ENCODE measurements at places on chromosomes 6 and 20. TPM values are rescaled to one million over a fixed set of nuclear protein-coding genes. Genes with fewer than 3 reads are reported as not detected.

C20orf144 gene
- polyA plus RNA-seq: 0.20 TPM

CST2 gene
- polyA plus RNA-seq: 0.12 TPM

SPEF1 gene
- 0.07 TPM for polyA plus RNA-seq

BPIFB2 gene
- not detected for polyA plus RNA-seq

SIRPA gene
- 50.5 TPM for polyA plus RNA-seq

DNA sequence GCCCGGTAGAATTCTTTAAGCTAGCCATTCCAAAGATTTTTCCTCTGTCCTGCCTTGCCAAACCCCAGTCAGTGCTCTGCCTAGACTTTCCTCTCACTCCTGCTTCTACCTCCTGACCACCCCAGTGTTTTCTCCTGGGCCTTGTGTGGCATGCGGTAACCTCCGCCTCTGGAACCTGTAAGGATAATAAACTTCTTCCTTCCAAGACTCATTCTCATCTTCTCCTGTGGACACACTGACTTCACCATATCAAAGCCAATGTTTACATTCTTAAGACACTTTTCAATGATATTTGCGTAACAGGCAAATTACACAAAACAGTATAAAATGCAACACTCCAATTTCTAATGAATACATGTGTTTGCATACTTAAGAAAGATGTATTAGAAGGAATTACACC, 354.6 kb downstream of the RNF144B start:
- DNase-seq: no peak

DNA sequence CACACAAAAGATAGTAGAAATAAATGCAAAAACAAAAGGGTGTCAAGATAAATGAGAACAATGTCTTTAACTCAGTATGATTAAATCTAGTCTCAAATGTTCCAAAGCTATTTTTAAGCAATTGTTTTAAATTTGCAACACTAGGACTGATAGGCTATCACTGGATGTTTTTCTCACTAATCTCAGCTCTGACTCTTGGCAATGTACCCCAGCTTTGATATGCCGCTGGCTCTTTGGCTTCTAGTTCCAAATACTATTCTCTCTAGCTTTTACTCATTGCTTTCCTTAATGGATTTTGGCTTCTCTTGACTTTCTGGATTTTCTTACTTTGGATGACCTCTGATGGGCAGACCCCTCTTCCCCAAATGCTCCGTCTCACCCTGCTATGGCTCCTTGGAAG, 116.0 kb upstream of the SLC35B3 start:
- DNase-seq: no peak

GRCh38 chr6:159093609-159094443, 49.0 kb upstream of the TAGAP start:
- no peak for DNase-seq

GRCh38 chr6:149750136-149750609, 632 bp downstream of the PCMT1 start:
- DNase-seq: peak; percentile 34

DNA sequence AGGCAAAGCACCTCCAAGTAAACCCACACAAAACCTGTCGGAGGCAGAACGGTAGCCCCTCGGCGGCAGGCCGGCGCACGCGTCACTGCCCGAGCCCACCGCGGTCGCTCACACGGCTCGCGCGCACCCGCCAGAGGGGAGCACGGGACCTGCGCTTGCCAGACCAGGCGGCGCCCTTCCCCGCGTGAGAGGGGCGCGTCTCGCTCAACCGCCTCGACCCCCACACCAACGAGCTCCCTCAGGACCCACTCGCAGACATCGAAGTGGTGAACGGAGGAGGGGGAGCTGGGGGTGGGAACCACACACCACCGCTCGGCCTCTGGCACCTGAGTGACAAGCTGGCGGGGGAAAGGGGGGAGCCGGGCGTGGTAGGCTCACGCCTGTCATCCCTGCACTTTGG, 1513.4 kb upstream of the DEFB115 start:
- no peak for DNase-seq

DNA sequence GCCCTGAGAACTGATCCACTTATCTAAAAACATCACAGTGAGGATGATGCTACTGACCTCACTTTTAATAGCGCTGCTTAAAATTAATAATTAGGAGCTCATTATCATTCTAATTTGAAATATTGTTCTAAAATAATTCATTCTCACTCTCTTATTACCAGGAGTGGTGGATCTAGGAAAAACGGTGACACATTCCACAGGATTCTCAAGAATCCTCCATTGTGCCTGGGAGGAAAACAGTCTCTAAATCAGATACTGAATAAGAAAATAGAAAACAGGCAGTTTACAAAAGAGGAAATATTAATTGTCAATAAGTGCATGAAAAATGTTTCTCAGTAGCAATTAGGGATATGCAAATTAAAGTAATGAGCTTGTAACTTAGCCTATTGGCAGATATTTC, 187.4 kb downstream of the TENT5A start:
- DNase-seq: peak; percentile 58

DNA sequence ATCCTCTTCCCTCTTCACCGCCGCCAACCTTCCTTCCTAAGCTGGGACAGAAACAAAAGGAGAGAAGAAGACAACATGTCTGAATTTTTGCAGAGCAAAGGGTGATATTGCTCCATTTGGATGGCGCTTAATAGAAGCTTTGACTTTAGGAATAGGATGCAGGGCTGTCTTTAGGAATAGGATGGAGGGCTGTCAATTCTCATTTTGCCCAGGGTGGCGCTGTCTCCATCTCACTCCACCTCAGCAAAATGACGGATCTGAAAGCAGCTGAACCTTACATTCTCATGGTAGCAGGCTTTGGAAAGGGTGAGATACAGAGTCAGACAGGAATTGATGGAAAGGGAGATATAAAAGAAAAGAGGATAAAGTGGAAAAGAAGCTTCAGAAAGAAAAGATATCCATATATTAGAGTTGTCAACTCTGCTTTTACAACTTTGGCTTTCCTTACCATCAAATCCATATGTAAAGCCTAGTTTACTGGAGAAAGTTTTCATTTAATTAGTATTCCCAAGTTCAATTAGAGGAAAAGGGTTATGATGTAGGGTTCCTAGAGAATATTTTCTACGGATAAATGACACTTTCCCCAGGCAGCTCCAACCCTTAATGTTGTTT, 2.4 kb downstream of the MTCL3 start:
- DNase-seq: peak; percentile 61

DNA sequence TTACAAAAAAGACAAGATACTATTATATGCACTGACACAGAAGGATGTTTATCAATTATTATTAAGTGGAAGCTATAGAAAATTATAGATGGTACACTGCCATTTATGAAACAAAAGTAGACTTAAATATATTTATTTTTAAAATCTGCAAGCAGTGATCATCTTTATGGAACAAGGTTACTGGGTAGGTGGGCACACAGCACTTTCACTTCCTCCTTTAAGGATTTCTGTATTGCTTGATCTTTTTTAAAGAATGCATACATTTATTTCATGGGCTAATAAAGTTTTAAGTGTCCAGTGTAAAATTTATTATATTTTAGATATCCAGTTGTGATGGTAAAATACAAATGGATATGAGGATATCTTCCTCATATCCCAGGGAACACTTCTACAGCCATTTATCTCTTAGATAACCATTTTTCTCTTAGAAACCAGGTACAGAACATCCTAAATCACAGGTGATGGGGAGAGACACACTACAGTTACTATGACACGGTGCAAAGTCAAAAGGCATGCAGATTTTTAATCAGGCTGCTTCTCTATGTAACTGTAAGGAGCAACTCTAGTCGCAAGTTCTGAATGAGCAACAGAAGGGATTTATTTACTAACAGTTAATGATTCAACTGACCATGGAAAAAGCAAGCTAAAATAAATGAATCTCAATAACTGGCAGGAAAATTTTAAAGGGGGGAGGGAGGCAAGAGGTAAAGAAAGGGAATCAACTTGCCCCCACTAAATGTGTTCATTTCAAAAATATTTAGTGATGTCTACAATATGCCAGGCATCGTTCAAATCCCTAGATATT, 2.2 kb downstream of the FBXL4 start:
- no peak for DNase-seq

GRCh38 chr6:324116-324728, 31.9 kb downstream of the DUSP22 start:
- no peak for DNase-seq

GRCh38 chr20:57400231-57400701, 9.1 kb downstream of the RBM38 start:
- DNase-seq: no peak

DNA sequence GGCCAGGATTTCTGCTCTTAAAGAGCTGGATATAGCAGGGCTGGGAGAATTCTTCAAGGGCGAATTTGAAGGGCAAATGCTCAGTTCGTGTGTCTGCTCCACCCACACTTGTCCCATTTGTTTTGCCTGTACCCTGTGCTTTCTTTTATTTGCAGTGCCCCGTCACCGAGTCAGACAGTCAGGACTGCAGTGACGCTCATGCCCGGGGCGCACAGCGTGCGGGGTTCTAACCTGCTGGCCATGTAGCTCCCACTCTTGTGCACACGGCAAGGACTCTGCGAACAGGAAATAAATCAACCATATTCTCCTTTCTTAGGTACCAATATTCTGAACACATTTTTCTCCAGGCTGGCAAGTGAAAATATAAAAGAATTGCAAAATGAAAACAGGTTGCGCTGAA, 17.7 kb downstream of the LYRM4 start:
- no peak for DNase-seq

DNA sequence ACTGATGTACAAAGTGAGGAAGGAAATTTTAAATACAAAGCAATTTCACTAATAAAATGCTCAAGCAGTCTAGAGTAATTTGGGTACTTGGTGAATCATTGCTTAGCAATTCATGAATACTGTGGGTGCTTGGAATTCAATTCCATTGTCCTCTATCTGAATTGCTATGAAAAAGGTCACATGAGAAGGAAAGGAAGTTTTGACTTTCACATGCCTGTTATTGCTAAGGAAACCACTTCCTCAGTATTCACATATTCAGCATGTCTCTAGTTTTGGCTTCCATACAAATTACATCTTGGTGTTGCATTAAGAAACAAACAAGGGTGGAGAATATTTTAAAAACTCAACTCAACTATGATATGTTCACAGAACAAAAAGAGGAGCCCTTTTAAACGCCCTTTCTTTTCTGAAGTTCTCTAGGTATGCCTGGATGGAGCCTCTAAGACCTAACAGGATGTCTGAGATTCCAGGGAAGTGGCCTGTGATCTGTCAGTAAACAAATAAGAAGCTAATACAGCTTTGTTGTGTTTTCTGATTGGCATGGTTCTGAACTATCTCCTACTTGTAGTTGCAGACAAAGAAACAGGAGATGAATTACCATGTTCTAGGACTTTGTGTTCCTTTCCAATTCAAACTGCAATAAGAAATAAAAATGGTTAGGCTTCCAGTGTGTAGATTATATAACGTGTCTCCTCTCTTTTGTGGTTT, 190.4 kb downstream of the OGFRL1 start:
- peak; percentile 91 for DNase-seq

GRCh38 chr6:133896344-133896721, 7.4 kb downstream of the TCF21 start:
- DNase-seq: no peak

DNA sequence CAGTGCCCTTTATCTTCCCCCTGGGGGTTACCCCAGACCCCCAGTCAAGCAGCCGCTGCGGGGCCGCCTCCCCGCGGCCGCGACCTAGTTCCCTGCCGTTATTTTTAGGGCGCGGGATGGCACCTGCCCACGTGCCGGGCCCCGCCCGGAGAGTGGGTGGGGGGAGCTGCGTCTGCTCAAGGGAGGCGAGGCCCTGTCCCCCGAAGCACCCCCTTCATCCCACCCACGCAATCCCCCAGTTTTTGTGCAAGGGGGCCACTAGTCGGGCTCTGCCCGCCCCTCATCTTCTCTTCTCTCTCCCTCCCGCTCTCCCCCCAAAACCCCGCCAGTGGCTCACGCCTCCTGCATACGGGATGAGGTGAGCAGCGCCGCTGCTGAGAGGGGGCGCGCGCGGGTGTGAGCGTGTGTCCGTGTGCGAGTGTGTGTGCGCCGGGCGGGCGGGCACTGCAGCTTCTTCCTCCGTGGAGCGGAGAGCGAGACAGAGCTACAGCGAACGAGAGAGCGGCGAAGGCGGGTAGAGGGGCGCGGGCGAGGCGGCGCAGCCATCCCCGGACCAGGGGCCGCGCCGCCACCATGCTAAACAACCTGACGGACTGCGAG, at the start of gene SLC12A5:
TSS of gene SLC12A5 (plus strand) at position 444 of the 600 bp plus-strand sequence. CDS start at position 574, 130 bp downstream.
- no peak for DNase-seq

DNA sequence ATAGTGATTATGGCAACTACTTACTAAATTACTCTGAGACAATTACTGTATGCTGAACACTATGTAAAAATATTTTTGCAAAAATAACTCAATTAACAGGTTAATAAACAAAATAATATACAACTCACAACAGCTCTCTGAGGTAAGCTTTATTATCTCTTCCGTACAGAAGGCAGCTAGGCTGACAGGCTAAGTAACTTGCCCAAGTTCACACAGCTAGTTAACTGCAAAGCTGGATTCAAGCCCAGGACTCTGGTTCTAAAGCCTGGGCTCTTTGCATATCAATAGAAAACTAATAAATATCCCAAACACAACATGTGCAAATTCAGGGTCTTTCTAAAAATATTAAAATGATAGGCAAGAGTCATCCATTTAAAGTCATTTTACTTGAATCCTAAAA, 169.5 kb upstream of the BEND3 start:
- DNase-seq: no peak

DNA sequence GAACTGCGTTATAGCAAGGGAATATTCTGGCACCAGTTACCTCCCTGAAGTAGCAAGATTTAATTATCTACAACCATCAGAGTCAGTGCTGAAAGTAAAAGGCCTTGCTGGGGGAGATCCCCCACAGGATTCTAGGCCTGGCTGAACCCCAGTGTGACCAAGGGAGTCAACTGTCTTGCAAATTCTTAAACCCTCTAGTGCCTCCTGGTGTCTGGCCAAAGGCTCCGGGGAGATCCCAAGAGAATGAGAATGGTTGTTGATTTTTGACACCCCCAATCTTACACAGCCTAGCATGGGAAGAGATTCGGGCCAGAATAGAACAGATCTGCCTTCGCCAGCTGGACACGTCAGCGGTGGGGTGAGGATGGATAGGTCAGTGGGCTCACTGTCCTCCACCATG, 179.4 kb downstream of the ERMARD start:
- no peak for DNase-seq

DNA sequence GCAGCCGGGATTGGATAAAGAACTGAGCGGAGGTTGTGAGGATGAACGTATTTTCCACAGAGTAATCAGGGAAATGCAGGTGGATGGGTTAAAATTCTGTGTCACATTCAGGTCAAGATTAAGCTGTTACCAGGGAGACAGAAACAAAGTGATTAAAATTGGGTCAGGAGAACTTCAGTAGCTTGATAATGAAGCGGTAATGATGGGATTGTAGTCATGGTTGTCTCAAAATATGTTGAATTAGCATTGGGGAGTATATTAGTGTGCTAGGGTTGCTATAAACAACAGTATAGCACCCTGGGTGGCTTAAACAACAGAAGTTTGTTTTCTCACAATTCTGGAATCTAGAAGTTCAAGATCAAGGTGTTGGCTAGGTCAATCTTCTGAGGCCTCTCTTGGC, 155.5 kb downstream of the GJA1 start:
- DNase-seq: no peak

- DNase-seq: no peak
These were observed 151.2 kb upstream of the PTPN1 start for GRCh38 chr20:50358971-50359370.

- DNase-seq: peak; percentile 93
These were observed 31.5 kb downstream of the TRAF3IP2 start for GRCh38 chr6:111573892-111574797.
